D341Med (cell line): ENCODE measurements at places on chromosomes 6 and 20.

GRCh38 chr6:19852927-19853326 lies 15.8 kb downstream of the ID4 start:
- no peak for DNase-seq

GRCh38 chr20:59662856-59663512 lies 58.6 kb downstream of the PHACTR3 start:
- DNase-seq: no peak

DNA sequence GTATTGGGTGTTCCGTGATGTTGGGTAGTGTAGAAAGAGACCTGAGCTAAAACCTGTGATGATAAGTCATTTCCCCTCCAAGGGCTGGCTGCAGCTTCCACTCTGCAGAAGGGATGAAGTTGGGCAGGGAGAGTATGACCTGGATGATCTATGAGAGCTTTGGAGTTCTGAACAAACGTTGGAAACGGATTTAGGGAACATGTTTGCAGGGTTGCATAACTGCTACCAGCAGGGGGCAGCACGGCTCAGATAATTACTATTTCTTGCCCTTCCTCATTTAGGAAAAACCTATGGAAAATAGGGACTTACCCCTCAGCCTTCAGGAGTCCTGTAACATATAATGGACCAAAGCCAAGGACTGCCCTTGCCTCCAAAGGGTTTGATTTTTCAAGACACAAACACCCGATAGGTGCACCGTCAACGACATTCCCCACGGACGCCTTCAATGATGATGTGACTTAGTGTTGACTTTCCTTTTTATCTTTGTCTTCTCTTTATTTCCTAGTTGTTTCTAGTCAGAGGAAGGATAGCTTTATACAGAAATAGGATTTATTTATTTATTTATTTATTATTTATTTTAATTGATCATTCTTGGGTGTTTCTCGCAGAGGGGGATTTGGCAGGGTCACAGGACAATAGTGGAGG lies 164.9 kb upstream of the SASH1 start:
- DNase-seq: peak; percentile 58

DNA sequence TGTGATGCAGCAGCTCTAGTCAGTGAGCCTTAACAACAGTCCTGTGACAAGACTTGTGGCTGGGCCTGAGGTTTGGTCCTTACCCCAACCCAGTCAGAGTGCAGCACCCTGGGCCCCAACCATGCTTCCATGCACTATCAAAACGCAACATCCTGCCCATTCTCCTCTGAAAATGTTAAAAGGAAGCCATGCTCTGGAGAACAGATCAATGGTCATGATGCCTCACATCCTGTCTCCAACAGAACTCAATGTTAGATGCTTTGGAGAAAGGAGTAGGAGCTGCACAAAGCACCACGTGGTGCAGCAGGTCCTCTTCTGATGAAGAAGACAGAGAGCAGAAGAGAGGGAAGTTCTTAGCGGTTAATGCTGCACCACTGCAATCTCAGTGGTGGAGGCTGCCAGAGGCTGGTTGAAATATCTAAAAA lies 41.9 kb downstream of the TRAM2 start:
- no peak for DNase-seq

DNA sequence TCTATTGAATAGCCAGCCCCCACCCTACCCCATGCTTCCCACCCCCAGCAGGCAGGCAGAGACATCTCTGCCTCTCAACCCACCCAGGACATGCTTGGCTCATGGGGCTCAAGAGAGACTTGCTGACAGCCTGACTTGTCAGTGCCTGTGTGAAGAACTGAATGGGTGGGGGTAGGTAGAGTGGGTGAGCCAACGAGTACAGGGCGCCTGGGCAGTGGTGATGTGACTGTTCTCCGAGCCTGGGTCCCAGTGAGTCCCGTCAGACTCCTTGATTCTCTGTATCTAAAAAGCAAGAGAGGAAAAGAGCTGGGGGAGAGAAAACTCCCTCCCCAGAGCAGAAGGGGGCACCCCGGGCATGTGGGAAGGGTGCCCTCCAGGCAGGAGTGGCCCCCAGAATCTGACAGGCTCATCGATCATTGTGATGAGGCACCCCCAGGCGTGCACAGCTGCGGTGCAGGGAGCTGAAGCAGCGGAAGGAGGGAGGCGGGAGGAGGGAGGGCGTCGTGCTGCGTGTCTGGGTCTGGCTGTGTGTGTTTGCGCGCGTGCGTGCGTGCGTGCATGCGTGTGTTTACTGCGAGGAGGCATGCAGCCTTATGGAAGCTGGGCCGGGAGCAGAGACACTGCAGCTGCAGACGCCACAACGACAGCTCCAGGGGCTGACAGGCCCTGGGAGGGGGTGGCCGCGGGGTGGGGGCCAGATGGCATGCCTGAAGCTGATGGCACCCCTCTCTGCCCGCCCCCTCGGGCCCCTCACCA lies 40.2 kb downstream of the FOXP4 start:
- no peak for DNase-seq

DNA sequence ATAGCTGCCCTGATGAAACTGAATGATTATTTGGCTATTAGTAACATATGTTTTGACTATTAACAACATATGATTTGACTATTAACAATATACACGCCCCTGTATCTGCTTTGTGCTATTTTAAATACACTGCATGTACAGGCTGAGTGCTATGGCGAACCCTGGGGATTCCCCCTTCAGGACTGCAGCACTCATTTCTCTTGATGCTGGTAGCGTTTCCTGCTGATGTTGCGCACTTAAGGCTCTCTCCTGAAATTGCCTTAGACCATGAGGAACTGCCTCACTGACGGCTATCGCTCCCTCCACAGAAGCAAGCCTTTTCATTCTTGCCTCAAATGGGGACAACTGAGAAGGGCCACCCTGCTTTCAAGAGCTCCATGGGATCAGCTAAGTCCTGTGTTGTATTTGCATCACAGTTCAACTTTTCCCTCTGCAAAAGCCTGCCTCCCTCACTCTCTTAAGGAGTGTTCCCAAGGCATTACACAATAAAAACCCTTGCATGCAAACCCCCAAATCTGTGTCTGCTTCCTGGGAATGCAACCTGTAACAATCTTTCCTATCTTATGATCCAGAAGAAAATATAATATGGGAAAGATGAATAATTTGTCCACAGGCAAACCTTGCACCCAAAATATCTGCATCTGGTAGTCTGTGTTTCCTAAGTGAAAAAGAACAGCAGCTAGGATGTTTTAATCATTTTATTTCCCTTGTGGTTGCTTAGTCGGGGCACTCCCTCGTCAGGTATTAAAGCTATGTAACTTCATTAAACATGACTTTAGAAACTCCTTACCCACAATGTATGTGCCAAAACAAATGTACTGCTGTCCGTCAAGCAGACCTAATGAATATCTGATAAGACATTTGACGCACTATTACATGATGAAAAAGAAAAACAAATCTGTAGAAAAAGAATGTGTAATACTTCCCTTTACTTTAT lies 456.4 kb downstream of the COL12A1 start:
- DNase-seq: no peak

GRCh38 chr6:111805511-111806164 lies 67.6 kb downstream of the FYN start:
- DNase-seq: no peak

DNA sequence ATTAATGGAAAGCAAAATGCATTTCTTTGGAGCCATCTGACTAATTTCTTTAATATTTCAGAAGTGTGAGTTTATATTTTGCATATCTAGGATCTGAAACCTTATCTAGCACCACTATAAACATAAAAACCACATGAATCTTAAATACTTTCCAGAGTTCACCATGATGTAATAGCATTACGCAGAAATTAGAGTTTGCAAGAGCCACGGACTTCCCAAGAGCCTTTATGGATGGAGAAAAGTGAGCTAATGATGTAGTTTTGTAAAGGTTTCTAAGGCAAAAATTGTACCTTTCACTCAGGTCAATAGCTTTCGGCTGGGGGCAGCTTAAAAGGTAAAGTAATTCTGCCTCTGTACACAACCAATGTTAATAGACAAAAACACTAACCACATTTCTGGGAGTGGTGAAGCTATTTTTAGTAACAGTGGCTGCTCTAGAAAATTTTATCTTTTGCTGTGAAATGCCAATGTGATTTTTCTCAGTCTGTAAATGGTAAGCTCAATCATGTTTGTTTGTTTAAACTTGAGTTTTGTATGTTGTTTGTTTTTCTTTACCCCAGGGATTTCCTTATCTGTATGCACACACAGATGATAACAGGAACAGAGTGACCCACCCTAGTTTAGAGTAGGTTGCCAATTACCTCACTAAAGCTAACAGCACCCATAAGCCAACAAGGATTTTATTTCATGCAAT lies 80.5 kb downstream of the FILIP1 start:
- DNase-seq: no peak

- no peak for DNase-seq
Observed at GRCh38 chr6:161554883-161555282, 281.0 kb upstream of the AGPAT4 start.

- no peak for DNase-seq
Observed at GRCh38 chr6:126083875-126084274, 97.5 kb downstream of the TRMT11 start.

GRCh38 chr20:18101125-18101810 lies 36.4 kb upstream of the KAT14 start:
- no peak for DNase-seq

DNA sequence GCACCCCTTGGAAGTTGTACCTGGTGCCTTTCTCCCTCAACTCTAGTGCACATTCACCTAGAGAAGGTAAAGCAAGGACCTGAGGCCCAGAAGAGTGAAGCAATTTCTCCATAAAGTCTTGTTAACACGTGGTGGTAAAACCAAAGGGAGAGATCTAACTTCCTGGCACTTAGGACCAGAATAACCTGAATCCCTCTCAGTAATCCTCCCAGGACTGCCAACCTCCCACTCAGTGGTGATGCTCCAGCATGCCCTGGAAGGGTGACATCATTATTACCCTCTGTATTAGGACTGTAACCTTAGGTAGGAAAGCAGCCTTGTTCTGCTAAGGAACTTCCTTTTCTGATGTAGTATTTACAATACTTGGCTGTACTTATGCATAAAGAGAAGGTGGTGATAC lies 330.6 kb upstream of the MARCKS start:
- no peak for DNase-seq

DNA sequence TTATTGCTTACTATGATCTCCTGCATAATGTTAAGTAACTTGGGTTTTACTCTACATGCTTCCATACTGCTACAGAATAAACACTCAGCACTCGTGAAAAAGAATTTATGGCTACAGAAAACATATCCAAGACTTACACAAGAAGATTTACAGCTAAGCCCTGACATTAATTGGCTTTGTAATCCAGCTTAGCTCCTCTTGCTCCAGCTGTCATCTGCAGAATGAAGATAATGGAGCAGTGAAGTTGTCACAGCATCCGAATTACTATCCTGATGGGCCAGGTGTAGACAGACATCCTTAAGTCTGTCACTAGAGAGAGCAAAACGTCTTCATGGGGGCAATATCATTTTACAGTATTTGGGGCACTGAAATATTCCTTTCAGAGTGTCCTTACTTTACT lies 155.3 kb downstream of the PRKN start:
- DNase-seq: peak; percentile 66

DNA sequence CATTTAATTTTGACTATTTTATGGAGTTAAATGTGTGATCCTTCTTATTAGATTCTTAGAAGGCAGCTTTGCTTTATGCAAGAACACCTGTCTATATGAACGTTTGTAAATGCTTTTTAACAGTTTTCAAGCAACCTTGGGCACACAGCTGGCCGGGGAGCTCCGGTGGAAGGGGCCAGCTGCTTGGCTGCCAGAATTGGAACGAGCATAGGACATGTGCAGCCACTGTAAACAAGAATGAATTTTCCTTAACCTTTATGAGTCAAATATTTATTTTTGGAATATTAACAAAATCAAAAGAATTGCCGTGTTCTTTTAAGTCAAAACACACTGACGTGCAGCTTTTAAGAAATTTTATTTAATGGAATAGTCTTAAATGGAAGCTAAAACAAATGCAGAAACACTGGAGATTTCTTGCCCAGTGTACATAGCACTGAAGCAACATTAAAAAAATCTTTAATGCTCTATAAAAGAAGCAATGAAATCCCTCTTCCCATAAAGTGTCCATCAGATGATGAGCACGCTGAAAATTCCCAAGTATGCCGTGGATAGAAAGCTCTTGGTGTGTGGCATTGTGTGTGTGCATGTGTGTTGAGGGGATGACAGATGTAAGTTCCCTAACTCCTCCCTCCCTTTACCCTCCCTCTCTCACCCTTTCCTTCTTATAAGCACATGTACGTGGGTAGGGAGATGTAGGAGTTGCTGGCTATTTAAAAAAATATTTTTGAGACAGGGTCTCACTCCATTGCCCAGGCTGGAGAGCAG lies 208.9 kb upstream of the EXOC2 start:
- no peak for DNase-seq

DNA sequence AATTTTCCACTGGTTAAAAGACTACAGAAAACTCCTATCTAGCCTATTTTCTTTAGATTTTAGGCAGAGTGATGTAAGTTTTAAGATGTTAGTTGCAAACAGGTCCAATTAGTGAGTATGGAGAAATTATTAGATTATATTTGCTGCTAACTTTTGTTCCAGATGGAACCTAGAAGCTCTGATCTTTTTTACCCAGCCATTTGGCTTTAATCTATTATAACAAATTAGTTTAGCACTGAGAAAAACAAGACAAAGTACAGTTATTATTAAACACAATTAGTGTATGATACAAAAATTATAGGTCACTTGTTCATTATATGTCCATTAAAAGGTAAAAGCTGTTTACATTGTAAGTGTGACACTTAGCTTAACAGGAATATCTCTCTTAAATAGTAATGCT lies 2.5 kb downstream of the FAM162B start:
- DNase-seq: no peak

DNA sequence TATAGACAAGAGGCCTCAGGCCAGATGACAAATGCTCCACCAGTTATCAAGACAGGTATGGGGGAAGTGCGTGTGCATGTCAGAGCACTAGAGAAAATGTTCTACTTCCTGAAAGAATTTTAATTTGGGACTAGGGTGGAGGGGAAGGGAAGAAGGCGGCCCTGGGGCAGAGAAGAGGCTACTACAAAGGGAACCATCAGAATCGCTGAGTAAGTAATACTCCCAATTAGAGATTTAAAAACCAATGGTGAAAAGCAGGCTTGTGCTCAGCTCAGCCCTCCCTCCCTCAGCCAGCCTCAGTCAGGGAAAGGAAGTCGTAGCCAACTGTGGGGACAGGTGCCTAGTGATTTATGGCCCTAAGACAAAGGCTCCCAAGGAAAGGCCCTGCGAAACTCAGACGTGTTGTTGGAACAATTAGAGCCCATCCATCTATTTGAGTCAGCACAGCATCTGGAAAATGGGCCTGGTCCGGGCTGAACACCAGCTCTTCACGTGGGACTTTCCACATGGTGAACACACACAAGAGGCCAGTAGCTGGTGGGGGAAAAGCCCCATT lies 15.0 kb upstream of the MAFB start:
- DNase-seq: no peak

GRCh38 chr20:17889226-17889625 lies 79.4 kb downstream of the SNX5 start:
- no peak for DNase-seq

DNA sequence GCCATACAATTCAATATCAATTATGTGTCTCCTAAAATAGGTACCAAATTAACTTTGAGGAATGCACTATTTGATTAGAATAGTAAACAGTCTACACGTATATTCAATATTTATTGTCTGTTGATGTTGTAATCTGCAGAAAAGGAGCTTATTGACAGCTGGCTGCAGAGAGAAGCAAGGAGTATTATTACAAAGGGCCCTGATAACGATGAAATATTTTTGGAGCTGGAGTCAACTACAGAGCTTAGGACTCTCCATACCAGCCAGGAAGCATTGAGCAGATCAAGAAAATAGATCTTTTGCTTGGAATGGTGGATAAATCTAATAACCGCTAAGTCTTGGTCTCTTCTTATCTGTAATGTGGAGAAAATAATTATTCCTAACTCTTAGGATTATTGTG lies 25.5 kb downstream of the ABRACL start:
- DNase-seq: no peak

- no peak for DNase-seq
Observed at GRCh38 chr20:24833592-24833991, 115.5 kb upstream of the CST7 start.
